ENCODE measurements at places on chromosomes 2 and 18.

DNA sequence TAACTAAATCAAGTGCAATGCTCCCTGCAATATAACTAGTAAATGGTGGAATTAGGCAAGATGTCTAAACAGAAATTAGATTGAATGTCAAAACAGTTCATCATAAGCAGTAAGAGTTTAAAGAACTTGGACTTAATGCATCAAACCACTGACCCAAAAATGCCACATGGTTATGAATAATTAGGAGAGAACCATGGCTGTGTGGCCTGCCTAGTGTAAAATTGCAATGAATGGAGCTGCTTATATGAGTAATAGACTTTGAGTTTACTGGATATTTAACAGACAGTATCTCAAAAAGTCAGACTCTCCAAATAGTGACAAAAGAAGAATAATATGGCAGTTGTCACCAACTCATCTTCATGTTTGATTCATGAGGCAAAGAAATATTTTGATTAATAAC lies 101.6 kb upstream of the COL5A2 start:
- DNase-seq = no peak

DNA sequence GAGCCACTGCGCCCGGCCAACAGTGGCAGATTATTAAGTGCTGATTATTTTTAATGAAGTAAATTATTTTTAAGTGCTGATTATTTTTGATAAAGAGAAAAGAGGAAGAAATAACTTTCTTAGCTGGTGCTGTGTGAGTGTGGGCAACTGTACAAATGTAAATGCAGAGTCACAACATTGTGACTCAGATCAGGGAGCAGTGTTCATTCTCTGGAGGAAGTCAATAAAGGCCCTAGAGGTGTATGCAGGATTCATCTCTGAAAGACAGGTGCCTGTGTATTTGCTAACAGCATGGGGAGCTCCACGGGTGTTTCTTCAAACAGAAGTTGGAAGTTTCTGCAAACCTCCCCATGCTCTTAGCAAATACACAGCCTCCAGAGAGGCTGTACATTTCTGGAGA lies 6.2 kb downstream of the KRTCAP3 start:
- no peak for DNase-seq

DNA sequence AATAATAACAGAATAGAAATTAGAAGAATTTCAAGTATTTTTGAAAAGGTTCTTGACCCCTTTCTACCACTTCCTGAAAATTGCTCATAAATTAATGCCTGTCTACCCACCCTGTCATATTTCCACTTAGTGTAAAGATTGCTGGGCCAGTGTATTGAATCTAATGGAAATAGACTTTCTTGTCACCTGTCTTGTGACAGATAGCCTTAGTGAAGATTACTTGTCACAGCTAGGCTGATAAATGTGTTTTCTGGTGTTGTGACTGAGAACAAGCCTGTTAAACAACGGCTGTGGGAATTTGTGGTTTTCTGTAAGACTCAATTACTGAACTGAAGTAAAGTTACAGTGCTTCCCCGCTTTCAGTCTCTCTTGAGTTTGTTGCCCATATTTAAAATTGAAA lies 37.0 kb downstream of the PIK3C3 start:
- DNase-seq = no peak

GRCh38 chr2:234874347-234875046 lies 77.3 kb upstream of the SH3BP4 start:
- DNase-seq = no peak

DNA sequence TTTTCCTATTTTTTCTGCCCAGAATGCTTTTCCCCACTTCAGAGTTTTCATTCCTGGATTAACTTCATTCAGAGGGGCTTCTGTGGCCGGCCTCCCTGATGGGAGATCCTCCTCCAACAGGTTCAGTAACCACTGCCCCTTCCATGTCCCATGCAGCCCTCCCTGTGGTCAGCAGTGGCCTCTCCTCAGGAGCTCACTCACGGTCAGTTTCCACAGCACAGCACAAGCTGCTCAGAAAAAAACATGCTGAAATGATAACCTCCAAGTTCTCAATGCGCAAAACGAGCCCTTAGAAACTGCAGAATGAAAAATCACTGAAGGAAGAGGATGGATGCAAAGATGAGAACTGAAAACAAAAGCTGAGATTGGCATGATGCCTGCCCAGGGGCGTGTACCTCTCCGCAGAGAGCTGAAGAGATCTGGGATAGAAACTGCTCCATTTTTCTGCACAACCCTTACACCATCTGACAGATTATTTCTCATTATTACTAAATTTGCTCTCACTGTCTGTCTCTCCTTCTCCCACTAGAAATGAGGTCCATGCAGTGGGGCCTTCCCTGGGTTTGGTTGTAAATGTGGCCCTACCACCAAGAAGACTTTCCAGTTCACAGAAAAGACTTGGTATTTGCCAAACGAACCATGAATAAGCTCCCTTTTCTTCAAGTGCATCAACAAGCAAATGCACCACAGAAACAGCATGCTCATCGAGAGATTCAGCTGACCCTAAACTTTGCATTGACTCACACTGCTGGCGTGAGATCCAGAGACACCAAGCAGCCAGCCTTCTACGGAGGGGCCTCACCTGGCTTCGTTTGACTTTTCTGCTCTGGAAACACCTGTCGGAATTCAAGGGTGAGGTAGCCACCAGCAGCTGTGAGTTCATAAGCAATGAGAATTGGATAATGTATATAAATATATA lies 51.5 kb downstream of the TMEM18 start:
- no peak for DNase-seq

DNA sequence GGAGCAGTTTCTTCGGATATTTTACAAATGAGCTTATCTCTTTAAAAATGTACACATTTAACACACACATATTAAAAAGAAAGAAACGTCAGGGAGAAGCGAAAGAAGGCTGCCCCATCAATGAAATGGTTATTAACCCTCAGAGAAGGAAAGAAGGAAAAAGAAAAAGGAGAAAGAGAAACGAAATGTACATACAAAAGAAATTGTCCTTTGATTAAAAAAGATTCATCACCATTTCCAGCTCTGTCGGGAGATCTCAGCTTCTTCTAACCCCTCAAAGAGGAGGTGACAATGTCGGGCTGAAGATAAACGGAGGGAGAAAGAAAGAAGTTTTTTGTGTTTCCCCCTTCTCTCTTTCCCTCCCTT lies 1.5 kb downstream of the IKZF2 start:
- no peak for DNase-seq

GRCh38 chr2:81249152-81249551 lies 944.6 kb upstream of the LRRTM1 start:
- DNase-seq = no peak

DNA sequence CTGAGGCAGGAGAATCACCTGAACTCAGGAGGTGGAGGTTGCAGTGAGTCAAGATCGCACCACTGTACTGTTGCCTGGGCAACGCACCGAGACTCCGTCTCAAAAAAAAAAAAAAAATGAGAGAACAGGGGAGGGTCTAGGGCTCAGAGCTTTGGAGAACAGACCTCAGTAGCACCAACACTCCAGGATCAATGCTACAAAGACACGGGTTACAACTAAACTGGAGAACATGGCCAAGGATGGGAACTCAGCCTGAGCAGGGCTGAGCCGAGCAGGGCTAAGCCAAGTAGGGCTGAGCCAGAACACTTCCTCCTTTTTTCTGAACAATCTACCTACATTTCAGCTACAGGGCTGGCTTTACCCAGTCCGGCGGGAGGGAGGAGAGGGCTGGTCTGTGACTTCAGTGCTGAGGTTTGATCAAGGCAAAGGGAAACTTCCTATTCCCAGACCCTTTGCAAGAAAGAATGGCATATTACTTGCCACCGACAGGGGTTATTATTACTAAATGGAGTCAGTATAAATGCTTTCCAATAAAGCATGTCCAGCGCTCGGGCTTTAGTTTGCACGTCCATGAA lies 2.9 kb upstream of the CASP8 start:
- peak; percentile 66 for DNase-seq

- peak; percentile 59 for DNase-seq
Measured at GRCh38 chr2:96540136-96540535, 3.6 kb downstream of the ARID5A start.

GRCh38 chr2:2846332-2847208 lies 515.5 kb upstream of the MYT1L start:
- DNase-seq = peak; percentile 38

DNA sequence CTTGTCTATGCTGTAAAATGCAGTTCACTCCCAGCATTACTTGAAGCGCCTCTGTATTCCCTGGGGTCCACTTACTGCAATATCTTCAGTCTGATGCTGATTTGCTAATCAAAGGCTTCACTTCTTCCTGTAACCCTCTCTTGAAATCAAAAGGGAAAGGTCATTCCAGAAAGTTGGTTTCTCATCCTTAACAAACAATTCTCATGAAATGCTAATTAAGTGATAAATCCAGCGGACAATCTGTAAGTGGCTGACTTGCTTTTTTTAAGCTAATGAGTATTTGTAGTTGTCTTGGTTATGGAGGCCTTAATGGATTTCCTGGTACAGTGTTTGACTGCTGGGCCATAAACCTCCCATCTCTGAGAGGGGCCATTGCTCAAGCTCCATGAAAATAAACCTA lies 499.6 kb upstream of the HS6ST1 start:
- no peak for DNase-seq

GRCh38 chr2:109185821-109186570 lies 57.0 kb downstream of the SH3RF3 start:
- DNase-seq = no peak

GRCh38 chr2:237570776-237571335 lies 4.5 kb downstream of the PRLH start:
- no peak for DNase-seq

- DNase-seq = no peak
Measured at GRCh38 chr2:129499747-129500146, 479.7 kb upstream of the RAB6C start.

DNA sequence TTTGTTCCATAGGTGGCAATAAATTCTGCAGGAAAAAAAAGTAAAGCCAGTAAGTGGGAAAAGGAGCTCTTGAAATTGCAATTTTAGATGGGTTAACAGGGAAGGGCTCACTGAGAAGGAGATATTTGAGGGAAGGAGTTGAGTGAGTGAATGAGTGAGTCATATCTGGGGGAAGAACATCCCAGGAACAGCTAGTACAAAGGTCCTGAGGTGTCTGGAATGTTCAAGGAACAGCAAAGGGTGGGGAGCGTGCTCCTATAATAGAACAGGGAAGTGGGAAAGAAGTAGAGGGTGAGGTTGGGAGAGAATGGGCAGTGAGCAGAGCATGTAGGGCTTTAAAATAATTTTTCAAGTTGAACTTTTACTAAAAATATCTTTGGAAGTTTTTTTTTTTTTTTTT lies 68.0 kb upstream of the PSME4 start:
- no peak for DNase-seq

DNA sequence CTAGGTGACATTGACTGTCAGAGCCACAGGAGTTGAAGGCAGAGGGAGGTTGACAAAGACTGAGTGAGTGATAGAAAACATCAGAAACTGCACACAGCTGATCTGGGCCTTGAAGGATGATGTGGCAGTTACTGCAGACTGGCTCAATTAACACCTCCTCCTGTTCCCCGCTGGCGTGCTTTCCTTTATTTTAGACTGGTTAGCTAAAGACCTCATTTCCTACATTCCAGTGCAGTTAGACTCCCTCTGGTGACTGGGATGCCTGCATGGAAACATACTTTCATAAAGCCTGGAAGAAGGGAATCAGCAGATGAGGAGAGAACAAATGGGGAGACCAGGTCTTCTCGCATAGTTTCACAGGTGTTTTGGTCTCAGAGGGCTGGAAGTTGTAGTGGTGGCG lies 7.1 kb downstream of the TPGS2 start:
- no peak for DNase-seq

DNA sequence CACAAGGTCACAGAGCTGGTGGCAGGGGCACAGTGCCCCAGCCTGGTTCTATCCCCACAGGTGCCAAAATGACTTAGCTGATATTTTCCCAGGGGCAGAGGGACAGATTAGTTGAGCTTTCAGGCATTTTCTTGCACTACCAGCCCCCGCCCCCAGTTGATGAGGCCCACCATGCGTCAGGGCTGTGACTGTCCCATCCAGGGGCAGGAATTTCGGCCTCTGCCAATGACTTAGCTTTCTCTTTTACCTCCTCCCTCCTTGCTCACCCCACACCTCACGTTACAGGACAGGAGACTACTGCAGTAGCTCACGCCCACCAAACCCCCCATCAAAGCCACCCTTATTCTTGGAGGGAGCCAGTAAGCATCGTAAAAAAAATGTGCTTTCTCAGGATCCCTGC lies 31.5 kb downstream of the MRO start:
- peak; percentile 31 for DNase-seq

DNA sequence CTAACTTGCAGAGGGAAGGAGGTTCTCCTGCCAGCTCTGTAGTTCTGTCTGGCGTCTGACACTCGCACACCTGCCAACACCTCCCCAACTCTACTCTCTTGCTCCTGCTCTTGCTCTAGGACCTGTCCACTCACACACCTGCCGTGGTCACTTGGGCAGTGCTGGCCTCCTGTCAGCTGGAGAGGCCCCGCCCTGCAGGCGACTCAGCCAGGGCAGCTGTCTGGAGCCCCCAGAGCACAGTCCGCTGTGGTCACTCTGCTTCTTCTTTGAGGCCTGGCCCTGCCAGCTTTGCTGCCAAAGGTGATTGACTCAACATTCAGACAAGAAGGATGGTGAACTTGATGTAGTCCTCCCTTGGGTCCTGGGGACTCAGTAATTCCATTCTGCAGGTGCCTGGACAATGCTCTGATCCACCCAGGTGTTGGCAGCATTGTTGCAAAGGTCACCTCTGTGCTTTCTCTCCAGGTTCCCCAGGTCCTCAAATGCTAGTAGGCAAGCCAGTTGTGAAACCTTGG lies 18.7 kb downstream of the TPO start:
- no peak for DNase-seq

DNA sequence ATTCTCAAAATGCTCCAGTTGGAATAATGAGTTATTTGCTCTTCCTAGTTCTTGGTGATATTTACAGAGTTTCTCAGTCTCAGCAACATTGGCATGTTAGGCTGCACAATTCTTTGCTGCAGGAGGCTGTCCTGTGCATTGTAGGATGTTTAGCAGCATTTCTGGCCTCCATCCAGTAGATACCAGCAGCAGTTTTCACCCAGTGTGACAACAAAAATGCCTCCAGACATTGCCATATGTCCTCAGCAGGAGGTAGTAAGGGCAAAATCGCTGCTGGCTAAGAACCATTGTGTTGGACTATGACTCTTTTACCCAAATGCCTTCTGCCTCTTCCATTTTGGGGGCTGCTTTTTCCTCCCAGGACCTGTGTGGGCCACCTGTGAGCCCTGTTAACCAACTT lies 50.4 kb downstream of the PAX8 start:
- DNase-seq = no peak
